ENCODE measurements at places on chromosomes 5 and 9. TPM values are rescaled to one million over a fixed set of nuclear protein-coding genes. Genes with fewer than 3 reads are reported as not detected.

The TEX53 gene
- total RNA-seq: not detected

The CFAP77 gene
- 3.3 TPM for total RNA-seq

The RGS7BP gene
- 28.4 TPM for total RNA-seq

The SPATA31A3 gene
- total RNA-seq: not detected

The TPRN gene
- 6.7 TPM for total RNA-seq

The ELAVL2 gene
- 188 TPM for total RNA-seq

The PCDHGB1 gene
- total RNA-seq: 8.6 TPM

The SARDH gene
- 7.4 TPM for total RNA-seq

DNA sequence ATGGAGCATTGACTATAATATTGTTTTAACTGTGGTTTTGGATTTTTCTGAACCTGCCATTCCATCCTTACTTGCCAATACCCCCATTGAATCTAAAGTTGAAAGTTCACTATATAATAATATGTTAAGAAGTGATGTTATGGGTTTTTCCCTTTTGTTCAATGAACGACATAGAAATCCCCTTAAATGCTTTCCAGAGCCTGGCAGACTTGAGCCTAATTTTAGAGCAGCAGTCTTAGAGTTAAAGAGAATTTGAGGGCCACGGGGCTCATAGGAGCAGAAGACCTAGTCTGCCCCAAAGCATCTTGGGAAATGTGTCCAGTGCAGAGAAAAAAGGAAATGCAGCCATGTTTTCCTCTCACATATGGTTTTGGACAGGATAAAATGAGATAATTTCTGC lies 146.1 kb upstream of the SLC44A1 start:
- DNase-seq: no peak

- no peak for DNase-seq
Measured at GRCh38 chr5:1827025-1827885, 26.0 kb downstream of the NDUFS6 start.

DNA sequence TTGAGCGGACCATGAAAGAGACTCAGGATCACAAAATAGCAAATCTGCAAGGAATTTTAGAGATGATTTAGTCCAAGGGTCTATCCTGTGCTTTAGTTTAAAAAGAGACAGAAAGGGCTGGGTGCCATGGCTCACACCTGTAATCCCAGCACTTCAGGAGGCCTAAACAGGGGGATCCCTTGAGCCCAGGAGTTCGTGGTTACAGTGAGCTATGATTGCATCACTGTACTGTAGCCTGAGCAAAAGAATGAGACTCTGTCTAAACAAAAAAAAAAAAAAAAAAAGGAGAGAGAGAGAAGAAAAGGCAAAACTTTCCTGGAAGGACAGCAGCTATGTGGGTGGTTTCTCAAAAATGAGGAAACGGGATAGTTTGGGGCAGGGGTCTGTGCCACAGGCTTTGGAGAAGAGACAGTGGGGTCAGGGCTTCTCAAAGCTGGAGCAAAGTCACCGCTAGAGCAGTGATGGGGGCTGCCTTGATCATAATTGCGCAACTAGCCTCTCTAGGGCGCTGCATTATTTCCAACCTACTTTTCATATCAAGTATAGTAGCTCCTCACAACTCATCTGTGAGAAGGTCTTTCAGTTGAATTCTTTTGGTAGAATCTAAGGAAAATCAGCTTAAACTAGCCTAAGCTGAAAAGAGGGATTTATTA lies 8.5 kb upstream of the ANKH start:
- DNase-seq: no peak

- DNase-seq: no peak
Measured at GRCh38 chr5:156621719-156622118, 228.4 kb upstream of the PPP1R2B start.

DNA sequence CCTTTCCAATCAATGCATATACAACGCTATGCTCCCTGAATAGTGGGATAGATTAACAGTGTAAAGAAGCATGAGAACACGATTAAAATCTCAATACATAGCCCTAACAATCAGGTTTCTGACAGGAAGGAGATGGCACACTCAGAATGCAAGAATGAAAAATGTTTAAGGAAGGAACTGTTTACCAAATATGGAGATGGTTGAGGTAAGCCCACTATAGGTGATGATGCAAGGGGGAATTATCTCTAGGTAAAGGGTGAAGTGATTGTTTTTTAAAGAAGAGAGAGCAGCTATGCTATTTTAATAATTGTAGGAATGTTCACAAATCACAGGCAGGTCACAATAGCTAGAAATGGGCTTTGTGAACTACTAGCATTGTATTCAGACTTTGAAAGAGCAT lies 302.4 kb downstream of the CHSY3 start:
- DNase-seq: no peak

DNA sequence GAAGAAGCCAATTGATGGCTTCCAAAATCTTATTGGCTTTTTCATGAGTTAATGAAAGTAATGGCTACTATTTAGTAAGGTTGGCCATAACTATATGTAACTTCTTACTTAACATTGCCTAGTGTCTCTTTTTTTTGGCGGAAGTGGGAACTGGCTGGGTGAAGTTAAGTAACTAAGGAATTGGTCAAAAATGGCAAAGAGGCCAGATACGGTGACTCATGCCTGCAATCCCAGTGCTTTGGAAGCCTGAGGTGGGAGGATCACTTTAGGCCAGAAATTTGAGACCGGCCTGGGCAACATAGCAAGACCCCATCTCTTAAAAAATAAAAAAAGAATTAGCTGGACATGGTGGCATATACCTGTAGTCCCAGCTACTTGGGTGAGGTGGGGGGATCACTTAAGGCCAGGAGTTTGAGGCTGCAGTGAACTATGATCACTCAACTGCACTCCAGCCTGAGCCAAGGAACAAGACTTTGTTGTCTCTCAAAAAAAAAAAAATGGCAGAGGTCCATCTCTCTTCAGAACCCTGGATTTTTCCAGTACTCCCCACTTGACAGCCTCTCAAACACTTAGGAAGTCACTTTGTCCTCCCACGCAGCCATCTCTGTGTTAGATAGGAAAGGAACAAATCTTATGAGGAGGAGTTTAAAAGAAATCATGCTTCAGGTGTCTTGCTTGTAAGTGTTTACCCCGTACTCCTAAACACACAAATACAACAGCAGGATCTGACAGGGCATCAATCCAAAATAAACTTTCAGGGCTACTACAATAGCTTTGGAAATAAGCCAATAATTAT lies 75.7 kb downstream of the TEK start:
- DNase-seq: no peak

DNA sequence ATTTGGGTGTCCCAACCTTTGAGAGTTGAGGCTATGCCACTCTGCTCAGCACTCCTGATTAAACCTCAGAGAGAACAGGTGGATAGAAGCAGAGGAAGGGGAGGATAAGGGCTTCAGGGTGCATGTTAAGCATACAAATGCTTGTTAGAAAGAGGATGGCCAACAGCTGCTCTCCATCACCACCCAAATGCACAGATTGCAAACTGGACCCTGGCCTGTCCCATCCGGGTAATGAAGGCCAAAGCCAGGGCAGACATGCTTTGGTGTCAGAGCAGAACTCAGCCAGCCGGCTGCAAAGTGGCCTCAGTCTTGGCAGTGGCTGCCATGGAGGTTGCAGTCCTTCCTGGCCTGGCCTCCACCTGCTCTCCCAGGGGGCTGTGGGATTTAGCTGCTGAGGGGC lies 84.3 kb downstream of the SIL1 start:
- DNase-seq: no peak

GRCh38 chr9:104740621-104741020 lies 6.9 kb upstream of the NIPSNAP3A start:
- DNase-seq: no peak

DNA sequence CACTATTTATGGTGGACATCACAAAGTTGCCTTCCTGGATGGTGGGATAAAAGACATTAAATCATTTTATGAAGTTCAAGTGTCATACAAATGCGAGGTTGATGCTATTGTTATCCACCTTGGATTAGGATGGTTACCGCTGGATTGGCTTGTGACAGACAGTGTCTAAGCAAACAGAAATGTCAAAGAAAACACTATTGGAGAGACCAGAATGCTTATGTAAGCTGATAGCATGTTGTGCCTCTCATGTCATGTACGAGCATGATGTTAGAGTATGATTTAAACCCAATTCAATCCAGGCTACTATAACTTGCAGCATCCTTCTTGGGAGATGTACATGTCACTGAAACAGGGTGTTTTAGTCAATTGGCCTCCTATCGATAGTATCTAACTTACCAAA lies 178.8 kb upstream of the C9orf72 start:
- DNase-seq: no peak

DNA sequence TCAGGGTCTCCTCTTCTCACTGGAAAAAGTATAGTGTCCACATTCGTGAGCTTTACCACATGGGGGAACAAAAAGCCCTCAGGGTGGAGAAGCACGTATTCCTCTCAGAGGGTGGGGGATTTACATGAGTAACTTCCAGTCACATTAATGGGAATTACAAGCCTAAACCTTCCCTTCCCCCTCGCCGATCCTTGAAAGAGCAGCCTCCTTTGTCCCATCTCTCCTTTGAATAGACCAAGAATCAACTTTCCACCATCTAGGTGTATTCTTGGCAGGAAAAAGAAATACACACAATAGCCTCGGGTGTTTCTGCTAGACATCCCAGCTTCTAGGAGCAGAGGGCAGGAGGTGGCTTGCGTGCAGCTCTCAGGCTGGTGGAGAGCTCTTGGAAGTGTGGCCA lies 144.4 kb downstream of the ZNF462 start:
- no peak for DNase-seq

DNA sequence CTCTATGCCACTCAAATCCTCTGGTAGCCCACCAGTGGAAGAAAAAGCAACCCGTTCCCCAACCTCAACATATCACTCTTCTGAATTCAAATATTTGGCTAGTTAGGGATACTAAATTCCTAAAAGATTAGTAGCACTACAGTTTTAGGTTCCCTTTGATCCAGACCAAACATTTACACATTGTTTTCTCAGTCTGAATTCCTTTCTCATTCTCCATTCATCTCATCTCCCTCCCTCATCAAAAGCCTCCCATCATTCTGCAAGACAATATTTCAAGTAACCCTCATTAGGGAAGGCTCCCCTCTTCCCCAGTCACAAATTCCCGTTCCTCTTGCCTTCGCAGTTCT lies 26.3 kb downstream of the ADAM19 start:
- no peak for DNase-seq

DNA sequence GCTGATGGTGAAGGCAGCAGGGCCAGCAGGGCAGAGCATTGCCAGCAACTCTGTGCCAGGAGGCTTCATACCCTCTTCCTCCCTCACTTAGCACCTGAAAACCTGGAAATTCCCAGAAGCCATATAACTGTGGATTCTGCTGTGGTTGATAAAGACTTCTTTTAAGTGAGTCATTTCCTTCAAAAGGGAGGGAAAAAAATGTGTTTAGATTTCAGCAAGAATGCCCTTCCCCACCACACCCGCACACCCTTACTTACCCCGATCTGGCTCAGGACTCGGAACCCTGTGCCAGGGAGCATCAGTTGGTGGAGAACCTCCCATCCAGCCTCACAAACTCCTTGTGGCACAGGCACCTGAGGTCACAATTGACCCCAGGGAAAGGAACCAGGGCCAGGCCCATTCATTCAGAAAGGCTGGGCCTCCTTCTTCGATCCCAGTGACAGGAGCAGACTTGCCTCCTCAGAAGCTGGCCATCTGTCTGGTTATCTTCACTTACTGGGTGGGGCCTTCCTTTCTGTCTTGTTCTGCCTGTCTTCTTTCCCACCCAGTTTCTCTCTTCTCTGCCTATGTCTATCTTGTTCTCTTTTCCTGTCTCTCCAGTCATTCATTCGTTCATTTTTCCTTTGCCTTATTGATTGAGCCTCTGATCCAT lies 62.6 kb downstream of the PLAC8L1 start:
- no peak for DNase-seq

GRCh38 chr9:36551910-36552309 lies 20.8 kb upstream of the MELK start:
- no peak for DNase-seq

DNA sequence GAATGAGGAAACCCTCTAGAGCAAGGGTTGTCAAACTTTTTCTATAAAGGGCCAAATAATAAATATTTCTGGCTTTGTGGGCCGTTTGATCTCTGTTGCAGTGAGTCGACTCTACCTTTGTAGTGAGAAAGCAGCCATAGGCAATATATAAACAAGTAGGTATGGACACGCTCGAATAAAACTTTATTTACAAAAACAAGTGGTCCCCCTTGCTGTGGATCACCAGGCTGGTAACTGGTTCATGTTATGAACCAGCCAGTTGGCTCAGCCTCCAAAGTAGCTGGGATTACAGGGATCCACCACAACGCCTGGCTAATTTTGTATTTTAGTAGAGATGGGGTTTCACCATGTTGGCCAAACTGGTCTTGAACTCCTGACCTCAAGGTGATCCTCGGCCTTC lies 118.5 kb downstream of the GPBP1 start:
- no peak for DNase-seq

- DNase-seq: no peak
Measured at GRCh38 chr5:141412854-141413539, at the start of gene PCDHGA10. Gene PCDHGA10 (plus strand): TSS chr5:141412987. CDS start chr5:141413176, 189 bp downstream.
